ENCODE measurements at places on chromosomes 4 and X.

GRCh38 chr4:159455675-159456237, 352.9 kb downstream of the RAPGEF2 start:
- no peak for DNase-seq

GRCh38 chr4:109406337-109406931, 27.2 kb upstream of the SEC24B start:
- peak; percentile 24 for DNase-seq

- no peak for DNase-seq
Observed at GRCh38 chrX:148915474-148915873, 415.1 kb downstream of the AFF2 start.

DNA sequence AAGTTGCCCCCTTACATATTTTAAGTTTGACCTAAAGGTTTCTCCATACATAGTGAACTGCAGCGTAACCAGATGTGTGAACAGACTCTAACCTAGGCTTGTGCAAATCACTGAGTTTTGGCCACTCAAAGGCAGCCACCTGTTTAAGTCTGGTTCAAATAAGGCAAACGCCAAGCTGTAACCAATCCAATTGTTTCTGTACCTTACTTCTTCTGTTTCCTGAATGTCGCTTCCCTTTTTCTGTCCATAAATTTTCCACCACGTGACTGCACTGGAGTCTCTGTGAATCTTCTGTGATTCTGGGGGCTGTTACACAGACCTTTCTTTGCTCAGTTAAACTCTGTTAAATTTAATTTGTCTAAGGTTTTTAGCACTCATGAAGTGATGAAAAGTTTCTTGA, 618.8 kb downstream of the GLUD2 start:
- no peak for DNase-seq

DNA sequence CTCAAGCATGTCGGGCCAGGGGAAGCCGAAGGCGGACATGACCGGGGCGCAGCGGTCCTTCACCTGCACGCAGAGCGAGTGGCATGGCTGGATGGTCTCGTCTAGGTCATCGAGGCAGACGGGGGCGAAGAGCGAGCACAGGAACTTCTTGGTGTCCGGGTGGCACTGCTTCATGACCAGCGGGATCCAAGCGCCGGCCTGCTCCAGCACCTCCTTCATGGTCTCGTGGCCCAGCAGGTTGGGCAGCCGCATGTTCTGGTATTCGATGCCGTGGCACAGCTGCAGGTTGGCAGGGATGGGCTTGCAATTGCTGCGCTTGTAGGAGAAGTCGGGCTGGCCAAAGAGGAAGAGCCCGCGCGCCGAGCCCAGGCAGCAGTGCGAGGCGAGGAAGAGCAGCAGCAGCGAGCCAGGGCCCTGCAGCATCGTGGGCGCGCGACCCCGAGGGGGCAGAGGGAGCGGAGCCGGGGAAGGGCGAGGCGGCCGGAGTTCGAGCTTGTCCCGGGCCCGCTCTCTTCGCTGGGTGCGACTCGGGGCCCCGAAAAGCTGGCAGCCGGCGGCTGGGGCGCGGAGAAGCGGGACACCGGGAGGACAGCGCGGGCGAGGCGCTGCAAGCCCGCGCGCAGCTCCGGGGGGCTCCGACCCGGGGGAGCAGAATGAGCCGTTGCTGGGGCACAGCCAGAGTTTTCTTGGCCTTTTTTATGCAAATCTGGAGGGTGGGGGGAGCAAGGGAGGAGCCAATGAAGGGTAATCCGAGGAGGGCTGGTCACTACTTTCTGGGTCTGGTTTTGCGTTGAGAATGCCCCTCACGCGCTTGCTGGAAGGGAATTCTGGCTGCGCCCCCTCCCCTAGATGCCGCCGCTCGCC, at the start of gene SFRP2:
TSS of gene SFRP2 (minus strand) at position 671 of the 864 bp plus-strand sequence. CDS start at position 423, 248 bp downstream.
- no peak for DNase-seq

DNA sequence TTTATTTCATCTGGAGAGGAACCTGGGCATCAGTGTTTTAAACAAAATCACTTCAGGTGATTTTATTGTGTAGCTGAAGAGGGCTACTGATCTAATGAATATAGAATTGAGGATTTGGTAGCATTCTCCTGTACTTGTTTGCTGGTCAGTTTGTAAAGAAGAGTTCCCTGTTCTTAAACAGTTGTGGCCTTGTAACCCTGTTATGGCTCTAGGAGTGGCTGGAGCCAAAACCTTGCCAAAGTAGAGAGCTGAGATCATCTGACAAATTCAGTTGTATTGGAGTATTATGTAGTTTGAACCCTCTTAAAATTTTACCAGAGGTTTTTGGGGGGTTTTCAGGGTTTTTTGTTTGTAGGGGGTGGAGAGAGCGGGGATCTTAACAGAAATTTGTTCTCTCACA, 36.5 kb downstream of the USP9X start:
- DNase-seq, result no peak

DNA sequence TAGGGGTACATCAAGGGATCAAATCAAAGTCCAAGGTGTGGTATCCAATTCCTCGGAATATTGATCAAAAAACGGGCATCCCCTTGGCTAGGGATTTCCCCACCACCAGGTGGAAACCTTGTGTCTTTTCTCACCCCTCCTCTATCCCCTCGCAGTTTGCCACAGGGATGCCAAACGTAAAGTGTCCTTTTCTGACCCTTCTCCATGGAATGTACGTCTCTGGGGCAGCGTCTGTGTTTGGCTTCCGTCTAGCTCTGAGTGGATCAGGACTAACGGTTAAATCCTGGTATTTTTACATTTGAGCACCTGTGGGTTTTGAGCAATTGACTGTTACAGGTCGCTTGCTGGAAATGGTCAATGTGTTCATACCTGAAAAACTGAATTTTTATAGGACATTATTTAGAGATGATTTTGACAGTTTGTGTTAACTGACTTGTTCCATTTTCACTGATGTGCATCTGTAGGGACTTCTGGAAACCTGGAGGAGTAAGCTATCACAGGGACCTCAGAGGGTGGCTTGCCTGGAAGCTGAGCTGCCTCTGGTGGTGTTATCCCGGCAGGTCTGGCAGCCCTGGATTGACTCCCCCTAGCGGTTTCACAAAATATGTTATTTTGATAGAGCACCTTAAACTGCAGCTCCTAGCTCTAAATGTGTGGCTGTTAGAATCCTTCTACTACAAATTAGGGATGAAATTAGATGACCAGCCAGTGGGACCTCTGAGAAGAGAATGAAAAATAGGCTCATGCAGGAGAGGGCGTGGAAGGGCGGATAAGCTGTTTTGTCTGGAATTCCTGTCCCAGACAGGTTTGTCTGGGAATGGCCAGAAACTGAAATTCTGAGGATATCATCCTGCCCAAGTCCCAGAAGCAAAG, 8.8 kb upstream of the MGST2 start:
- DNase-seq, result peak; percentile 51

DNA sequence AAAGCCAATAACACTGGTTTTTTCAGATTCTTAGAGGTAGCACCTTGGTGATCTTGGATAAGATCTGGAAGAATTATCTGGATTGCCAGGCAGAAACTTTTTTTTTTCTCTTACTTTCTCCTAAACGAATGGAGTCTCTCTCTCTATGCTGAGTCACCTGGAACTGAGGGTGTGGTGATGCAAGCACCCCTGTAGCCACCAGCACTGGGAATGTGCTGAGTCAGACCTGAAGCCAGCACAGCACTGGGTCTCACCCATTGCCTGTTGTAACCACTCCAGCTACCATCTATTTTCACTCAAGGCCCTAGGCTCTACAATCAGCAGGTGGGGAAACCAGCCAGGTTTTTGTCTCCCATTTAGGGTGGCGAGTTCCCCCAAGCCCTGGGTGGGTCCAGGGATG, 923.8 kb downstream of the RAPGEF2 start:
- DNase-seq, result no peak

DNA sequence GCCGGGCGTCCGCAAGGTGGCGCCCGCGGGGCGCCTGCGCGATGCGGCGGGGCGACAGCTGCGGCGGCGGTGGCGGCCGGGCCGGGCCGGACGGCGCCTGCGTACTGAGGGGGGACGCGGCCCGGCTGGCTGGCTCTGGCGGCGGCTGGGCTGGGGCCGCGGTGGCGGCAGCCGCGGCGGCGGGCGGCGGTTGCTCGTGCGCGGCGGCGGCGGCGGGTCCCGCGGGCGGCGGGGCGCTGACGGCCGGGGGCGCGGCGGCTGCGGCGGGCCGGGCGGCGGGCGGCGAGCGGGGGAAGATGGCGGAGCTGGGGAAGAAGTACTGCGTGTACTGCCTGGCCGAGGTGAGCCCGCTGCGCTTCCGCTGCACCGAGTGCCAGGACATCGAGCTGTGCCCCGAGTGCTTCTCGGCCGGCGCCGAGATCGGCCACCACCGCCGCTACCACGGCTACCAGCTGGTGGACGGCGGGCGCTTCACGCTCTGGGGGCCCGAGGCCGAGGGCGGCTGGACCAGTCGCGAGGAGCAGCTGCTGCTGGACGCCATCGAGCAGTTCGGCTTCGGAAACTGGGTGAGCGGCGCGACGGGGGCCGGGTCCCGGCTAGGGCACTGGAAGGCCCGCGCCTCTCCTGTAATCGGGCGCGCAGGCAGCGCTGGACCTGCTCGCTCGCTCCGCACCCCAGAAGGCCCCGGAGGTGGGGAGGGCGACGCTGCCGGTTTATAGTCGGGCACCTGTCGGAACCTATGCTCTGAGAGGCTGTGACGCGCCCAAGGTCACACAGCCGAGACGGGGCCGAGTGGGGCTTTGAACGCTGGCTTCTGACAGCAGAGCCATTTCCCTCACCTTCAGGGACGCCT, at the start of gene TADA2B:
TSS of gene TADA2B (plus strand) at position 89 of the 853 bp plus-strand sequence. CDS start at position 297, 208 bp downstream.
- no peak for DNase-seq

DNA sequence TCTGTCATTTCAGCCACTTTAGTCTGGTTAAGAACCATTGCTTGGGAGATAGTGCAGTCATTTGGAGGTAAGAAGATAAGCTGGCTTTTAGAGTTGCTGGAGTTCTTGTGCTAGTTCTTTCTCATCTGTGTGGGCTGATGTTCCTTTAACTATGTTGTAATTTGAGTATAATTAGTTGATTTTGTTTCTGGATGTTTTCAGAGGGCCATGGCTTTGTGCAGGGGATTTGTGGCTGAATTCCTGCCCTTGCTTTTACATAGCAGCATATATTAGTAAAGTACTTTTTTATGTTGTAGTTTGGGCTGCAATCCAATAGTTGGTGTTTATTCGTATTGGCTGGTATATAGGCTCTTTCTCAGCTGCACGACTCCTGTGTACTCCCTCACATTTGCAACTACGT, 339.6 kb downstream of the ANKRD50 start:
- DNase-seq, result no peak

- peak; percentile 3 for DNase-seq
Observed at GRCh38 chr4:172270397-172270796, 457.2 kb downstream of the GALNTL6 start.

- no peak for DNase-seq
Observed at GRCh38 chrX:925094-925493, 287.4 kb downstream of the CRLF2 start.

- DNase-seq, result peak; percentile 1
Observed at GRCh38 chrX:48958635-48959094, 1.3 kb upstream of the OTUD5 start.

DNA sequence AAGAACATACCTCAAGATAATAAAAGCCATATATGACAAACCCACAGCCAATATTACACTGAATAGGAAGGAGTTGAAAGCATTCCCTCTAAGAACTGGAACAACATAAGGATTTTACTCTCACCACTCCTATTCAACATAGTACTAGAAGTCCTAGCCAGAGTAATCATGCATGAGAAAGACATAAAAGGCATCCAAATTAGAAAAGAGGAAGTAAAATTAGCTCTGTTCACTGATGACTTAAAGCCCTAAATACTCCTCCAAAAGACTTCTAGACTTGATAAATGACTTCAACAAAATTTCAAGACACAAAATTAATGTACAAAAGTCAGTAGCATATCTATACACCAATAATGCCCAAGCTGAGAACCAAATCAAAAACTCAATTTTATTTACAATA, 235.7 kb downstream of the NKX6-1 start:
- DNase-seq, result no peak

- no peak for DNase-seq
Observed at GRCh38 chr4:3121596-3121995, 47.1 kb downstream of the HTT start.

- DNase-seq, result no peak
Observed at GRCh38 chr4:36320117-36320896, 38.9 kb downstream of the DTHD1 start.

- no peak for DNase-seq
Observed at GRCh38 chr4:156792462-156793085, 179.0 kb downstream of the PDGFC start.

GRCh38 chr4:107896646-107897045, 34.7 kb upstream of the CYP2U1 start:
- no peak for DNase-seq

DNA sequence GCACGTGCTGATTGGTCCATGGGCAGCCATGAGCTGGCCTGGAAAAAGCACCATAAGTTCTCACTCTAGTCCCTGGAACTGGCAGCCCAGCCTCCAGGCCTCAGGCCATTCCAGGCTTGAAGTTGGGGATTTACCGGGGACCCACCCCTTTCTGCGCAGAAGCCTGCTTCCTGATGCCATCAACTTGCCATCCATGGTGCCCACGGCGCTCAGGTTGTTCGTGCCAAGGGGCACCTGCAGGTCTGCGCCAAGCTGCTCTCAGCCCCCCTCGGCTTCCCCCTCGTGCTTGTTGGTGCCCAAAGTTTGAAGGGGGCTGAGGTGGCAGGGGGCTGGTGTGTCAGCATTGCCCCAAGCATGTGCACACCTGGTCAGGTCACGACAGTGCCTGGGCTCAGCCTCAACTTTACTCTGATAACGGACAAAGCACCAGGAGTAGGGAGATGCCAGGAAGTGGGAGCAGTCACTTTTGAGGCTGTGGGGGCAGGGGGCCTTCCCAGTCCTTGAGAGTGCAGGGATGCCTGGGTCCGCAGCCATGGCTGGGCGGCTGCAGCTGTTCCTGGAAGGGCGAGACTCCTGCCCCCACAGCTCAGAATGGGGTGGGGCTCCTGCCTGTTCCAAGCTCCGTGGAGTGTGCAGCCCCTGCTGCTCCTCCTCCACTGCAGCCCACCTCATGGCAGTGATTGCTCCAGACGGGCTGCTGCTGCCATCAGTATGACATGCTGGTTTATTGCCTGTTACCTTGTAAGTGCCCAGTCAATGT, 24.9 kb downstream of the DCUN1D4 start:
- no peak for DNase-seq

DNA sequence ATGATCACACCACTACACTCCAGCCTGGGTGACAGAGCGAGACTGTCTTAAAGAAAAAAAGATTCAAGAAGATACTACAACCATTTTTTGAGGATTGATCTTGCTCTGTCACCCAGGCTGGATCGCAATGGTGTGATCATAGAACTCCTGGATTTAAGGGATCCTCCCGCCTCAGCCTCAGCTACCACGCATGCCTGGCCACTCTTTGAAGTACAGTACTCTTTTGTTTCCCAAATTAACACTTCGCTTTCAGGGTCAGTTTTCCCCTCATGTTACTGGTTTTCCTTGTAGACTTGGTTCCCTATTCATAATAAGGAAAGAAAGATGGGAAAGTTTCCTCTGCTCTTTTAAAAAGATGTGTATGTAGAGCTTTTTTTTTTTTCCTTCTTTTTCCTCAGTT, 34.3 kb downstream of the FHIP1A start:
- DNase-seq, result no peak

DNA sequence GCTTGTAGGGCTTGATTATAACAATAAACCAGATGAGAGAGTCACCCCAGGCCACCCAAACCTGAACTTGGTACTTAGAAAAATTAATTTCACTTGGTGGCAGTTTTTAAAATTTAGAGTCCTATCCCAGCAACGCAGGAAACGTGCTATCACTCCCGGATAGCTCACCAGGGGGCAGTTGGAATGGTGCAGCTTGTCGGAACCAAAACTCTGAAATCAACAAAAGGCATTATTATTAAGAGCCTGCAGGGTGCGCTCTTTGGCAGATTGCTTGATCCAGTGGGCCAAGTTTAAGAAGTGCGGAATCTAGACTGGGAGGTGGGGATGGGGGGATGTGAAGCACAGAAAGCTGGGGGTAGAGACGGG, 2.4 kb downstream of the FRAS1 start:
- peak; percentile 61 for DNase-seq
